Liver (tissue), 10 donors: ENCODE measurements at places on chromosomes 3 and 15. TPM values are rescaled to one million over a fixed set of nuclear protein-coding genes. Genes with fewer than 3 reads are reported as not detected.

The SPINK8 gene
- not detected for total RNA-seq

- no peak for DNase-seq
These were observed 139.3 kb downstream of the SOX2 start for GRCh38 chr3:181851063-181851462.

The GP5 gene
- total RNA-seq = 3.3 TPM

- no peak for DNase-seq
These were observed 298.3 kb upstream of the TGFBR2 start for GRCh38 chr3:30308131-30308530.

DNA sequence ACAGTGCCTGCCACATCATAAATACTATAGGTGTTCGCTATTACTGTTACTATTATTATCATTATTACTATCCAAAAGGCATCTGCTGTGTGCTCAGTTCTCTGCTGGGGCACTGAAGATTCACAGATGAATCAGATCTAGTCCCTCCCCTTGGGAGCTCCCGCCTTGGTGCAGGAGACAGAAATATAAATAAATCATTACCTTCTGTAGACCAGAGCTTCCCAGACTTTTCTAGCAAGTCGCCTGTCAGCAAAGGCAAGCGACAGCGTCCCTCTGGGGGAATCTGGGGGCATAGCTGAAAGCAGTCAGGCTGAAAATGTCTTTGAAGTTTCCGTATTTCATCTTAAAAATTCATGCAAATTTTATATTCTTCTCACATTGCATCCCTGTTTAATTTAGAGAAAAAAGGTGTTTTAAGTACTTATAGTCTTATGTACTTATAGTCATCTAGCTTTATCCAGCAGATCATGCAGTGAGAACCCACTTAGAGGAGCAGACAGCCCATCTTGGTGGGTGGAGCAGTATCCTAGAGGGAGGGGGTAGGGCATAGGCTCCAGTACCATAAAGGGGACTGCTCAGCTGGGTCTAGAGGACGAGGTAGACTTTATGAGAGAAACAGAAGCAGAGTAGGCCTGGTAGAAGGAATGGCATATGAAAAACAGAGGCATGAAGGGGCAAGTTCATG, 10.4 kb upstream of the BRPF1 start:
- DNase-seq = no peak
